ENCODE measurements at places on chromosomes 5 and 9.

GRCh38 chr5:96975656-96976055 is 39.8 kb downstream of the LNPEP start:
- DNase-seq = no peak

- no peak for DNase-seq
Measured at GRCh38 chr9:120923620-120924328, 2.8 kb downstream of the TRAF1 start.

GRCh38 chr5:142292249-142292648 is 32.6 kb downstream of the SPRY4 start:
- no peak for DNase-seq

DNA sequence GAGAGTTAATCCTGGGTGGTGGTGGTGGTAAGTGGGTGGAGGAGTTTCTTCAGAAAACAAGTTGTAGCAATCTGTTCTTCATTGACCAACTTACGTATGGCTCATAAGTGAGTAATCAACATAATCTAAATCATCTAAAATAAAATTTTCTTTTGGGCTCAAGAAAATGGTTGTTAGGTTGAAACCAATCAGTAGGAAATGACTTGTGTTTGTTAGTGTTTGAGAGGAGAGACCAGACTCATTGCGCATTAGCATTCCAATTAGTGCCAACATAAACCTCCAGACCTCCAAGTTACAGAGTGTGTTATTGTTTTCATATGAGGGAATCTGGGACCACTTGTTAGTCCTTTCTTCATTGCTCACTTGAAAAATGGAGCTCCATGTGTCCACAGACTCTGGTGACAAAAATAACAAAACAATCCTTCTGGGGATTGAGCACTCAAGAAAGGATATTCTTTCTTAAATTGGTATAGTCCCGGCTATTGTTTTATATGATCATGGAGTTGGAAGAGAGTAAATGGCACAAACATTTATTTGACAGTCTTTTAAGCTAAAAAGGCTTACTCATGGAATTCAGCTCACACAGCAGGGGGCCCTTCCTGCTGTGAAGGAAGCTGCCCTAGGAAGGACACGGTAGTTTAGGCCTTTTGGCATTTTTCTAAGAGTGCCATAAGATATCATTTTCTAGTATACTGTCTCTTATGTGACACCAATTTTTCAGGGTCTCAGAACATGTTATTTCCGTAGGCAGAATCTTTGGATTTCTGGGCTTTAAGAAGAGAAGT is 441.1 kb downstream of the EBF1 start:
- DNase-seq = no peak

GRCh38 chr5:176687881-176688280 is 40.6 kb downstream of the TSPAN17 start:
- DNase-seq = no peak

GRCh38 chr5:107121793-107122519 is 548.8 kb downstream of the EFNA5 start:
- DNase-seq = no peak

GRCh38 chr5:3182133-3182876 is 413.3 kb upstream of the IRX1 start:
- no peak for DNase-seq

- no peak for DNase-seq
Measured at GRCh38 chr5:136754216-136754615, 388.9 kb upstream of the TRPC7 start.

DNA sequence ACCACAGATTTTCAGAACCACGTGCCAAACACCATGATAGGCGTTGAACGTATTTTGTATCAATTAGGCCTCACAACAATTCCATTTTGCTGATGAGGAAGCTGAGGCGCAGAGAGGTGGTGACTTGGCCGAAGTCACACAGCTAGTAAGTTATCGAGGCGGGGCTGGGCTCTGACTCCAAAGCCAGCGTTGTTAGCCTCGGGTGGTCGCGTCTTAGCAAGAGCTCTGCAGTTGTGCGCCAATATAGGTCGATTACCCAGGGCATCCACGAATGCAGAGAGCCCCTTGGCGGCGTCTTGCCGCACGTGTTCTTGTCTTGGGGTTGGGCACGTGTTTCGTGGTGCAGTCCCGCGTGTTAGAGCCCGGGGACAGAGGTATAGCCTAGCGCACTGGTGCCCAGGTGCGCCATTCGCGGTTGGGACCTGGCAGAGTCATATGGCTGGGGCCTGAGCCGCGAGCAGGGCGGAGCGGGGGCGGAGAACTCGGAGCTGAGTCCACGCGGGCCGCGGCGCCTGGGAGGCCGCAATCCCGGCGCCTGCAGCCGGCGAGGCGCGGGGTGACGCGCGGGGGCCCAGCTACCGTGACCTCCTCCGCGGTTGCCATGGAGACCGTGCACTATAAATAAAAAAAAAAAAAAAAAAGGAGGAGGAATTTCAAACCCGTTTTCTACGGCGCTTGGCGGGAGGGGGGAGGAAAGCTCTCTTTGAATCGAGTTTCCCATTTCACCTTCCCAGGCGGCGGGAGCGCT is 62.3 kb downstream of the CXXC5 start:
- no peak for DNase-seq

DNA sequence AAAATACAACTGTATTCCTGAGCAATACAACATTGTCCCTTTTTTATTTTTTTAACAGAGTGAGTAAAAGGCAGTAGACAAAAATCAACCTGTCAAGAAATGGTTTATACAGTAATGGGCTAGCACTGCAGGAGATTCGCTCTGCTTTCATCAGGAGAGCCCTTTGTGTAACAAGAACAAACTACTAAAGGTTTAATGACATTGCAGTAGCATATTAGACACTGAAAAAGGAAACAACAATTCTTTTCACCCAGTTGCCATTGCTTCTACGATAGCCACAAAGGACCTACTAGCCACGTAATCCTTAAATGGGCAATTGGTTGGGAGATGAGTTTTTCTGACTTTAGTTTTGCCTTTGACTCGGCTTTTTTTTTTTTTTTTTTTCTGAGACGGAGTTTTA is 319.8 kb upstream of the TRPM3 start:
- DNase-seq = no peak

GRCh38 chr5:23703940-23704855 is 196.8 kb downstream of the PRDM9 start:
- DNase-seq = no peak

DNA sequence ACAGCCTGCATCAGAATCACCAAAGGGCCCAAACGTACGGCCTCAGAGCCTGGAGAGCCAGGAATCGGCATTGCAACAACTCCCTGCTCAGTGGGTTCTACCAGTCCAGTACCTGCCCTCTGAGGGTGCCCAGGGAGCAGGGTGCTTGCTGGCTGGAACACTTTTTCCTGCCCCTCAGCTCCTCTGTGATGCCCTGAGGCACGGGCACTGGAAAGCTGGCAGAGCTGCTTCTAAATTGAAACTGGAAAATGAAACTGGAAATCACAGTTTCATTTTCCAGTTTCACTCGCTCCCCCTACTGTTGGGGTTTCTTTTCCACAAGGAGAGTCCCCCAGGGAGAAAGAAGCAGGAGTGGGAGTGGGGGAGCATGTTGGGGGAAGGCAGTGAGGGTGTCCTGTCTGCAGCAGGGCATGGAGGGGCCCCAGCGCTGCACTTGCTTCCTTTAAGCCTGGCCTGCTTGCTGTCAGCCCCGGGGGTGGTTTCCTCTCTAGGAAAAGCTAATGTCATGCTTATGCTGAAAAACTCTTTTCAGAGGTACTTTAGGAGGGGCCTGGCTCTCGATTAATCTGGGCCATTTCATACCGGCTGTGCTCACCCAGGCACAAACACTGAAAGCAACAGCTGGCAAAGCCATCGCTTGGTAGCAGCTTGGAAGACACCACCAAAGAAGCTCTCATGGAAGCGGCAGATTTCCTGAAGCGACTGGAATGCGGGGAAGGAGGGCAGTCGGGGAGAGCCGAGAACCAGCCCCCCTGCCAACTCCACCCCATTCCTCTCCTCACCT is 26.2 kb downstream of the IRF1 start:
- DNase-seq = no peak

GRCh38 chr5:122385808-122386207 is 73.8 kb downstream of the SNCAIP start:
- no peak for DNase-seq

GRCh38 chr9:35882263-35882848 is 12.2 kb upstream of the OR13J1 start:
- DNase-seq = peak; percentile 39

DNA sequence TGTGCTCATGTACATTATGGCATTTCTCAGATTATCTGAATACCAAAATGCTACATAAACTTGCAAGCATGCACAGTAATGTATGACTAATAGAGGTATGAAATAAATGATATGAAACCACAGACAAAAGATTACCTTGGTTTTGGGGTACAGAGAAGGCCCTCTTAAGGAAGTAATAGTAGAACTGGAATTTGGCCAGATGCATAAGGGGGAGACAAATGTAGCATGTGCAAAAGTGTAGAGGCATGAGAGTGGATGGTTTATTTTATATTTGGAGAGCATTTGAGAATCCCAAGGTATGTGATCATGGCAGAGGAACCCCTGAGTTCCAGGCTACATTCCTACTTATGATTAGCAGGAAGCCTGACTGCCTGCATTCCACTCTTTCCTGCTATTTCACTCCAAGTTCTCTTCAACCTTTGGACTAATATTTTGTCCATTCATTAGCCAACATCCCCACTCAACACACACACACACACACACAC is 74.2 kb downstream of the MAMDC2 start:
- DNase-seq = no peak

- no peak for DNase-seq
Measured at GRCh38 chr9:5762421-5762820, 70.5 kb downstream of the ERMP1 start.

- no peak for DNase-seq
Measured at GRCh38 chr5:103120607-103121200, 603 bp downstream of the PPIP5K2 start.

DNA sequence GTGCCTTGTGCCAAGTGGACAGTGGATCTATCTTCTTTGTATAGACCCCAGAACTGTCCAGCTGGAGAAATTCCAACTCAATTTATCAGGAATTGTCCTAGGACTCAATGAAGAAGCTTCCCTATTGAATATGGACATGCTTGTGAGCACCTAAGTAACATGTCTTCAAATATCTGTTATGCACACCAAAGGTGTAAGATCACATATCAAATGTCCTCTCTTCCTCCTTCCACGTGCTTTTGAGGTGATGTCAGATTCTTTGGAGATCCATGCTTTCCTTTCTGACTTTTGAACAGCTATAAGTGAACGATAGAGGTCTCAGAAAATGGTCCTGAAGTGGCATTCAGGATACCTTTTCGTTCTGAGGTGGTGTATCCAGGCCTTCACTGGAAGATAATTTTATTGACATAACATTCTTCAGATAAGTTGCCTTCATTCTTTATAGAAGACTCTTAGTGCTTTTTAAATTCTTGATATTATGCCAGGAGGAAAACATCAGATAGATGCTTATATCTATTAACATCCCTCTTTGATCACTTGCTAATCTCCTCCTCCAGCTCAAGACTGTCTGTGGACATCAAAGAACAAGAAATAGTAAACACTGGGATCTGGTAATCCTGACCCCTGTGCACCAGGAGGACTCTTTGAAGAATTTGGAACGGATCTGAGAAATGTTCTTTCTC is 246.4 kb downstream of the SMARCA2 start:
- DNase-seq = no peak

- DNase-seq = no peak
Measured at GRCh38 chr9:121323449-121324151, 46.5 kb downstream of the STOM start.

- no peak for DNase-seq
Measured at GRCh38 chr5:159398936-159399335, 68.6 kb upstream of the IL12B start.

DNA sequence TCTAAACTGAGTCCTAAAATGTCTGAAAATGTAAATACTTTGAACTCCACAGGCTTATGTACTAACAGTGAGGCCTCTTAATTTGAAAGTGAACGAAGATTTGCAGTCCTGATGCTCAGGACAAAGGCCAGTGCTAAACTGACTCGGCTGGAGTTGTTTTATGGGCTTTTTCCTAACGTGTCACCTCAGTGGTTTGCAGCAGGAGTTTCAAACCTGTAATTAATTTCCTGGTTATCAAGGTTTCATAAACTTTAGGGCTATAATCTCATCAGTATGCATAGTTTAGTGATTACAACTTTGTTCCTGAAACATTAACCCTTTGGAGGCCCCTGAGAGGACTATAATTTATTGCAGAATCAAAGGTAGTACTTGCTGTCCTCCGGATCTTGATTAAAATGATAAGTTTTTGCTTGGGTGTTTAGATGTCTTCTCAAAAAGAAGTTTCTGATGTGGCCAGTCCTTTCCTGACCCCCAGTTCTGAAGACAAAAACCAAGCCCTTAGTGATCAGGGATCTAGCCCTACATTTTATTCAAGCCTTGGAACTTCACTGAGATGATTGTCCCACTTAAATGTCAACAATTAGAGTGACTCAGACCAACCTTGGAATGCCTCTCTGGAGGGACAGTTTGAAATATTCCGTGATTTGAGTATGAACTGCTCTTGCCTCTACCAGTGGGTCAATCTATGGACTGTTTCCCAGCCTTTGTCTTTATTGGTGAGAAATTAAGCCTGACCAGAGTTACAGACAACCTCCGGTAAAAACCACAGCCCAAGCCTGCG is 11.1 kb upstream of the S100Z start:
- no peak for DNase-seq

GRCh38 chr5:6576861-6577501 is 55.9 kb downstream of the NSUN2 start:
- peak; percentile 13 for DNase-seq

DNA sequence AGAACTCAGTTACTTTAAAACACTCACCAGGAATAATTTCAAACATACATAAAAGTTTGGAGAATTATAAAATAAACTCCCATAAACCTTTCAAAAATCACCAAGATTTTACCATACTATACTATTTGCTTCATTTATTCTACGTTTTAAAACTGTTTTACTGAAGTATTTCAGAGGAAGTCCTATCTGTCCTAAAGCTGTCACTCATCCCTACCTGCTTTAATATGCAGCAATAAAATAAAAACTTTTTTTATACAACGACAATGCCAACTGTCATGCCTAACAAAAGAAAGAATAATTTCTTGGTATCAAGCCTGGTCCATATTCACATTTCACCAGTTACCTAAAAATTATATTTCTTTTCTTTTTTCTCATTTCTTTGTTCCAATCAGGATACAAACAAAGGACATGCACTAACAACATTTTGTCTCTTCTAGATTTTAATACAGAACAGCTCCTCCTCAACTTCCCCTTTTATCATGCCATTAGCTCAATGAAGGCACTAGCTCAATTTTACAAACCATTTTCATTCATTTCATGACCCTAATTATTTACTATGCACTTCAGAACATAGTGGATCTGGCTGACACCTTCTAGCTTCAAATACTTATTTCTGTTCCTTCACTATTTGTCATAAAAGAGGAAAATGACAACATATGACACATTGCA is 135.2 kb downstream of the GNAQ start:
- DNase-seq = no peak
